ENCODE measurements at places on chromosomes 7 and 10.

DNA sequence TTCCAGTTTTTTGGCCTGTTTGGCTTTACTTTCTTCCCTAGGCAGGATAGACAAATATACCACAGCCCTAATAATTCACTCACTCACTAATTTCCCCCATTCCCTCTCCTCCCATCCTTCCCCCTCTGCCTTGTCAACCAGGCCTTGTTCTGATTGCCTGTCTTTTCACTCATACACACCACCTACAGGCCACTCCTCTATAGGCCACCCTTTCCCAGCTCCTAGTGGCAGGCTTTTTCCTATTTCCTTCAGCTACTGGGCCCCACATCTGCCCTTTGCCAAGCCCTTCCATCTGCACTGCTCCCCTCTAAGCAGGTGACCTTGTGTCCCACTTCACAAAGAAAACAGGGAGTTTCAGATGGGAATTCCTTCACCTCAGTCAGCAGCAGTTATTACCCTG is 59.8 kb upstream of the MSRB2 start:
- no peak for DNase-seq

GRCh38 chr7:26409661-26410547 is 118.2 kb downstream of the SNX10 start:
- DNase-seq: no peak

DNA sequence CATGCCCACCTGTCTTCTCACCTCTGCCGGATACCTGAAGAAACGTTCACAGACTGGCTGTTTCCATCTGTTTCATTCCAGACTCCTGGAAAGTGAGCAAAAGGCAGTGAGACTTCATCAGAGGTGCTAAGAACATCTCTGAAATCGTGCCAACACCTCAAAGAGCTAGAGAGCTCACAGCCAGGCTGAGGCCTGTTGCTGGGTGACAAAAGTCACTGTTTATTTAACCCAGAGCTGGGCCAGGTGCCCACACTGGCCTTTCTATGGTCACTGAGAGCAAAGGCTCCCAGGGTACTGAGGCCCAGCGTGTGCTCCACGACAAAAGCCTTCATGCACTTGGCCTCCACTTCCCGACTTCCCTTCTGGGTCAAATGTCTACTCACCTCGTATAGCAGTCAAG is 3.7 kb upstream of the NANOS1 start:
- no peak for DNase-seq

GRCh38 chr10:3687510-3688081 is 97.4 kb downstream of the KLF6 start:
- DNase-seq: no peak

- no peak for DNase-seq
Observed at GRCh38 chr10:32121648-32122047, 65.4 kb upstream of the KIF5B start.

GRCh38 chr10:2910656-2911055 is 156.7 kb upstream of the PFKP start:
- no peak for DNase-seq
